ENCODE measurements at places on chromosomes 11 and 22.

GRCh38 chr11:6633422-6634408, 14.5 kb upstream of the TPP1 start:
- no peak for DNase-seq

DNA sequence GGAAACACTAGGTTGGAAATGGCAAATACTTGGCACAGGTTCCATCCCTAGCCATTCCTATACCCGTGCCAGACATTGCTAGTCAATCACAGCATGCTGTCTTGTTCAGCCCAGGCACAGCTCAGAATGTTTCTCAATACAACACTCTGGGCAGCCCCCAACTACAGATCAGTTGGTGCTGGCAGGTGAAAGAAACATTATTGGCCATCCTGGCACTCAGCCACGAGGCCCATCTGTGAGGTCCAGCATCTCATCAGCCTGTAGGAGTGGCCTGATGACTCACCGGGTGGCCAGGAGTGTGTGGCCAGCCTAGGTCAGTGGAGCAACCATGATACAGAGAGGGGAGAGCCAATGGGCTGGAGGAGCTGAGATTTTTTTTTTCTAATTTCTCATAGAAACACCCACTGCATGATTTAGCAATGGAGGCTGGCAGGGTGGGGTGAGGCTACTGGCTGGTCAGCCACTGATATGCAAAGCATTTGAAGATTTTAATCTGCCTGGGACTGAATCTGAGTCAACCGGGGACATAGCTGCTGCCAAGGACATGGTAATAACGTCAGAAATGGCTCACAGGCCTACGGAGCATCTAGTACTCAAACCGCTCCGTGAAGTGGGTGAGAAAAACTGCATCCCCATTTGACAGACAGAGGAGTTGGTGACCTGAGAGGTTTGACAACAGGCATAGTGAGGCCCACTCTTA, 5.4 kb downstream of the MYO18B start:
- no peak for DNase-seq

- DNase-seq = no peak
Observed at GRCh38 chr11:7893796-7894195, 37.3 kb downstream of the OR10A6 start.

- DNase-seq = no peak
Observed at GRCh38 chr11:61158691-61159381, 2.4 kb downstream of the VPS37C start.

- DNase-seq = no peak
Observed at GRCh38 chr22:41966607-41967240, 2.5 kb upstream of the SEPTIN3 start.

GRCh38 chr11:108508653-108509593, 10.7 kb upstream of the POGLUT3 start:
- DNase-seq = no peak

DNA sequence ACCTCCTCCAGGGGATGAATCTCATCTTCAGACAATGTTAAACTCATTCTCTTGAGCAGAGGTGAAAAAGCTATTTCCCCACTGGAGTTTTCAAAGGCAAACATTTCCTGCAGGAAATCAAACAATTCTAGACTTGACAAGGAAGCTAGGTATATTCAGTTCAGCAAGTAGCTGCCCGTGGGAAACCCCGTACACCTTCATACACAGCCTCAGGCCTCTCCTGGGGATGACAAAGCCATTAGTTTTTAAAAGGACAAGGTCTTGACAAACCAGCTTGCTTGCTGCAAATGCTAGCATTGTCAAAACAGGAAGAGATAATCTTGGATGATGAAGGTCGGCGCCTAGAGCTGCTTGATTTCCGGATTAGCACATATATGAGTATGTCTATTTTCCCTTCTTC, 1630.8 kb upstream of the TENM4 start:
- DNase-seq = no peak

DNA sequence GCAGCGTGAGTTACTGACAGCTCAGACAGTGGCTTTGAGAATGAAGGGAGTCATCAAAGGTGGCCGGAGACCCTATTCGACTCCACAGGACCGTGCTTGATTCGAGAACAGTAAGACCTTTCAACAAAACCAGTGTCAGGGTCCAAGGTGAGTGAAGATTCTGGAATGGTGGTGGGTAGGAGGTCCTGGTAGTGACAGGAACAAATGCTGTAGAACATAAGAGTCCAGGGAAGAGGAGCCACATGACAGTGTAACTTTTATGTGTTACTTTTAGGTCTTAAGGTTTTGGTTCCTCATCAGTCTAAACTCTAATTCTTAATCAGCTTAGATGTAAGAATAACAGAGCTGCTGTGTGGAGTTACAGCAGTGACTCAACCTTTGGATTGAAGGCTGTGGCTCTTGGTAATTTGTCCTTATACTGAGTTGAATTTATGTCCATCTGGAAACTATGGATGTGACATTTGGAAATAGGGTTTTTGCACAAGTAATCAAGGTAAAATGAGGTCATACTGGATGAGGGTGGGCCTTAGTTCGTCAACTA, 1.8 kb downstream of the TBC1D22A start:
- no peak for DNase-seq

DNA sequence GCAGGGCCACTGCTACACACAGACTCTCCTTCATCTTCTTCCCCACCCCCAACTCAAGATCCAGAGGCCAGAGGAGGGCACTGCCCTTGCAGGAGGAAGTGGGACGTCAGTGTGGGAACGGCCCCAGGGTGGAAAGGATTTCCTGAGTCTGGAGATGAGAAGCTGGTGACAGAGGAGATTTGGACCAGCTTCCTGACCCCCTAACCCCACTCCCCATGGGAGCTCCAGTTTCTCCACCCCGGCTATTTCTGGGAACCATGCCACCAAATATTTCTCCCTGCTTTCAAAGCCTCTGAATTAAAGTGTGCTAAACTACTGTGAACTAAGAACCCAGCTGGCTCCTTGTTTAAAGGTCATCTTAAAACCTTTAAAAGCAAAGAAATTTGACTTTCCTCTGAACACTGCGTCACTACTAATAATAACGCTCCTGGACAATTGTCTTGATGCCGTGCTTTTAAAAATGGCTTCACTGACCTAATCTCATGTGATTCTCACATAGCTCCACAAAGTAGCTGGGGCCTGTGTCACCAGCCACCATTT, 46.6 kb downstream of the CWC15 start:
- DNase-seq = no peak

- DNase-seq = no peak
Observed at GRCh38 chr11:114295676-114296604, at the start of gene NNMT. Gene NNMT (plus strand): TSS chr11:114296399. CDS start chr11:114296557, 158 bp downstream.

GRCh38 chr22:42371501-42371900, 60.7 kb downstream of the NFAM1 start:
- DNase-seq = no peak

DNA sequence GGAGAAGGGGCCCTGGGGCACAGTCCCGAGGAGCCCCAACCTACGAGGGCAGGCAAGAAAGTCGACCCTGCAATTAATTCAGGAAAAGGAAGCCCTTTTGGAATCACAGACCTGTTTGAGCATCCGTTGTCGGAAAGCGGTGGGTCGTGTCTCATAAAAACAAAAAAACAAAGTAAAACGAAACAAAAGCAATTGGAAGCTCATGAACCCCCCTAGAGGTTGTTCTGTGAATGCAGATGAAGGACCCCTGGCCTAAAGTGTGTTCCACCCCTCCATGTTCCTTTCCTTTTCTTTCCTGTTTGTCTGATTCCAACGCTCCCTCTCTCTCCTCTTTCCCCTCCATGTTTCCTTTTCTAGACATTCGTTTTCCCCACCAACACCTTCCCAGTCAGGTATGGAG, 203.7 kb downstream of the GRIK4 start:
- no peak for DNase-seq

- DNase-seq = no peak
Observed at GRCh38 chr22:30167296-30167695, 79.3 kb downstream of the LIF start.

DNA sequence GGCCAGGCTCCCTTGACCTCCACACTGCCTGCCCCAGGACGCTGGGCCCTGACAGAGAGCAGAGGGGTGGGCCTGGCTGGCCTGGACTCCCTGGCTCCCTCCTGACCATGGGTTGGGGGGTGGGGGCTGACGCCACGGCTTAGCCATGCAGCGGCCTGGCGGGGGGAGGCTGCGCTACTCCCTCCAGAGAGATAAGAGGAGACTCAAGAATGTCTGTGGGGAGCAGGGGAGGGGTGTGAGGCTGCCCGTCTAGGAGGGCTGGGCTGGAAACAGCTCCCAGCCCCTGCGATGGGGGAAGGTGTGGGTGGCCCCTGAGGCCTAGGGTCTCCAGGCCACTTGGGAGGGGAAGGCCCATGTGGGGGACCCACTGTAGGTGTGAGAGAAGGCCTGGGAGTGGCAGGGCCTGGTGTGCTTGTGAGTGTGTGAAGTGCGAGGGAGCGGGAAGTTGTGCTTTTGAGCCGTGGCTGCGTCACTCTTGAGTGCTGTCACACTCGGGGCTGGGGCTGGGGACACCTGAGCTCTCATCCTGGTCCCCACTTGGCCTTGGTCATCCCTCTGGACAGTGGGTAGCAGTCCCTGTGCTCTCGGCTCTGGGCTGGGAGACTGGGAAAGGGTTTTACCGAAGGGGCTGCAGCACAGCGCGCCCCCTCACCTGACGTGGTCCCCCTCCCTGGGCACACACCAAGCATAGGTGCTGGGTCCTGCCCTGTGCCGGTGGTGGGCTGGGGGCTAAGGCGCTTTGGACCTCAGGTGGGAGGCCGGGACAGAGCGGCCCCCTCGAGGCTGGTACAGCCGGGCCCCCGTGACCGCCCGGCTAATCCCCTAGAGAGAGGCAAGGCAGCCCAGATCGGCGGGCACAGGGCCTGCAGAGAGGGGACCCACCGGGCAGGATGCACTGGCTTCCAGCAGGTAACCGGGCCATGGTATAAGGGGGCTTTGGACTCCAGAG, 2.4 kb downstream of the MYRF start:
- no peak for DNase-seq

GRCh38 chr11:70048279-70049024, 29.7 kb upstream of the ANO1 start:
- DNase-seq = no peak

DNA sequence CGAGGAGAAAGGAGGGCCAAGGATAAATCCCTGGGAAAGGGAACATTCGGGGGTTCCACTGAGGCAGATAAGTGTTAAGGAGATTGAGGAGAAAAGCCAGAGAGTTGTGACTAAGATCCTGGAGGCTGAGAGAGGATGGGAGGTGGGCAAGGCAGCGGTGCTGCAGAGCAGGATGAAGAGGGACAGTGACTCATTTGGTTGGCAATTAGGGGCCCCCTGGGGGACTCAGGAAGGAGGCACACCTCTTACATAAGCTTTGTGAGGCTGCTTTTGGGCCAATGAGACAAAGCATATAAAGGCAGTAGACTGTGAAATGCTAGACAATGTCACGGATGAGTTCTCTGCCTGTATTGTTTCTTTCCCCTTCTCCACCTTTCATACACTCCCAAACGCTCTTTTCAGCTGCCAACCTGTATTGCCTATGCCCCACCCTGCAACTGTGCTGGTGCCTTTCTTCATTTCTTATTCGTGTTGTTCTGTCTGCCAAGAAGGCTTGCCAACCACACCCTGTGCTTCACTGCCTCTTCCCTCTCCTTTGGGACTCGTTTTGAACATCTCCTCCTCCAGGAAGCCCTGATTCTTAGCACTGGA, 246.8 kb upstream of the KIRREL3 start:
- DNase-seq = no peak

GRCh38 chr11:86383041-86383955, 8.6 kb downstream of the CCDC81 start:
- no peak for DNase-seq

DNA sequence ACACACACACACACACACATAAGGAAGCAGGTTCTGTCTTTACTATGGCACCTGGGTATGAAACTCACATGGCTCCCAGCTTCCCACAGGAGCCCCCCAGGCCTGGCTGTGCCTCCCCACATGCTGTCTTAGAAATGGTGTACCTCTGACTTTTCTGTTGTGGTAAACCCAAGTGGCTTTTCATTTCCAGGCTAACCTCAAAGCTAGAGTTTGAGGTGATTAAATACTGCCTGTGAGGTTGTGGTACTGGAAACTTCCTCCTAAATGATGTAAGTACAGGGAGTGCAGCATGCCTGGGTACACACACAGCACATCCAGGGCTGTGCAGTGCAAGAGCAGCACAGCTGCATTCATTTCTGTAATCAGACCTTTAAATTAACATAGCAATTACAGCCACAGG, 34.4 kb downstream of the ME3 start:
- DNase-seq = no peak

GRCh38 chr11:34495724-34496377, 17.7 kb downstream of the ELF5 start:
- no peak for DNase-seq

GRCh38 chr11:14611939-14612338, 31.7 kb upstream of the PDE3B start:
- no peak for DNase-seq

- DNase-seq = no peak
Observed at GRCh38 chr11:134656861-134657540, 245.0 kb upstream of the B3GAT1 start.

- no peak for DNase-seq
Observed at GRCh38 chr22:28706845-28707244, 27.2 kb upstream of the TTC28 start.

DNA sequence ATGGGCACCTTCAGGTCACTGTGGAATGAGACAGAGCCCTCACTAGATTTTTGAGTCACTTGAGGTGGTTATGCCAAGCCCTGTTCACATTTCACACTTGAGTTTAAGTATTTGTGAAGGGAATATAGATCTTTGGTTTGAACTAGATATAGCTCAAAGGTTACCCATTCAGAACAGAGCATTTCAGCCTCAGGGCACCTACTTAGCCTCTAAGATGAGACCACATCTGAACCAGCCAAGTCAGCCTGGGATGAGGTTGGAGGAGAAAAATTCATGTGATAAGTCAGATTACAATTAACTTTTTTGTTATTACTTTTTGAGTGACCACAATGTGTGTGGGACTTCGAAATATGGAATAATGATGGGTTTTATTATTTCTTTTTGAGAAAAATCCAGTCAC, 127.8 kb downstream of the TEAD1 start:
- no peak for DNase-seq

DNA sequence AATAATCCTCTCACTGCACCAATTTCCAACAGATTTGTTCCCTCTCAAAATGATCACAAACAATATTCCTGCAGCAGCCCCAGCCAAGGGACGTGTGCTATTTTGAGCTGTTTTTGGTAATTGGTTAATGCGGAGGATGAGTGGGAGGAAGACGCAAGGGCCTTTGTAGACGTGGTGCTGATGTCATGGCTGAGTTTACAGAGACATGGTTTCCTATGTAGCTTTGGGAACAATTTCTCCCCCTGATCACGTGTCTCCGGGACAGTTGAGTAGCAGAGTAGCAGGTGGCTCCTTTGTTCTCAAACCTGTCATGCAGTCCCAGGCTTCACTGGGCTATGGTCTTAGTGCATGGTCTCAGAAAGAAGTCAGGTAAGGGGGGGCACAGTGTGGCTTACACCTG, 183.2 kb upstream of the NECTIN1 start:
- no peak for DNase-seq

Measured in activated CD8-positive, alpha-beta memory T cell treated with anti-CD3 and anti-CD28 coated beads for 1 hour (primary cell).